ENCODE measurements at places on chromosomes 13 and 19.

DNA sequence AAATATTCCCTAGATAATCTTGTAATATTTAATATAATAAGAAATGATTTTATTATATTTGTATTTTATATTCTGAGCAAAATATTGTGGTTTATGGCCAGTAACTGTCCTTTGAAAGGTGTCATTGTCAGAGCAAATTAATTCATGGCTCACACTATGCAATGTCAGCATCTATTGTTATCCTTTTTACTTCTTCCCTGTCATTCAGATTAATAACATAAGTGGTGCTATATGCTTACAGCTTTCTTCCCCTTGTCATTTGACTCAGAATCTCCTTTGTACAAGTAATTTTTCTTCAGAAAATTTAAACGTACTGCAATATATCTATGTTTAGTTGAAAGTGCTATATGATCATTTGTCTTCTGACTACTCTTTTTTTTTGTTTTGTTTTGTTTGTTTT lies 1738.2 kb upstream of the MIR17HG start:
- no peak for DNase-seq

DNA sequence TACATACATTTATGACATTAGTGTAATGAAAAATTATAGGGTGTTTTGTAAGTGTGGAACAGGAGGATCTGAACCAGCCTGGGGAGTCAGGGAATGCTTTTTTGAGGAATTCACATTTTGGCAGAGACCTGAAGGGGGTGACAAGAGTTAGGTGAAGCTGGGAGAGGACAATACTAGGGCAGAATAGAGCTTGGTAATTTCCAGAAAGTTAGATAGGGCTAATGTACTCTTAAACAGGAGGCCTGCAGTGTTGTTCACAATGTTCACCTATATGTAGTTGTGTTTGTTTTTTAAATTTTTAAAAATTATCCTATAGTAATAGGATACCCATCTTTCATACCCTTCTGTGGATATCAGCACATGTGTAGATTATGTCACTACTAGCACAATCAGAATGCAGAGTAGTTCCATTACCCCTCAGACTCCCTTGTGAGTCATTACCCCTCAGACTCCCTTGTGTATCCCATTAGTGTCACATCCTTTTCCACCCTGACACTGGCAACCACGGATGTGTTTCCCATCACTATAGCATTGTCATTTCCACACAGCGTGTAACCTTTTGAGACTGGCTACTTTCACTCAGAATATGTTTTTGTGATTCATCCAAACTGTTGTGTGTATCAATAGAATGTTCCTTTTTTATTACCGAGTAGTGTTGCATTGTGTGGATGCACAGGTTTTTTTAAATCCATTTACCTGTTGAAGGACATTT lies 43.1 kb downstream of the PCCA start:
- DNase-seq = peak; percentile 62

DNA sequence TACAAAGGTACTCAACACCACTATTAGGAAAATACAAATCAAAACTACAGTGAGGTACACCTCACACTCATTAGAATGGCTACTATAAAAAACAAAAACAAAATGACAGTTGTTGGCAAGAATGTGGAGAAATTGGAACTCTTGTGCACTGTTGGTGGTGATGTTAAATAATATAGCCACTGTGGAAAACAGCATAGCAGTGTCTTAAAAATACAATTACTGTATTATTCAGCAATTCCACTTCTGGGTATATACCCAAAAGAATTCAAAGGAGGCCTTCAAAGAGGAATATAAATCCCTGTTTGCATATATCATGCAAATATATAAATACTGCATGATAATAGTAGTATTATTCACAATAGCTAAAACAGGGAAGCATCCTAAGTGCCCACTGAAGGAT lies 66.8 kb downstream of the CDK8 start:
- no peak for DNase-seq

DNA sequence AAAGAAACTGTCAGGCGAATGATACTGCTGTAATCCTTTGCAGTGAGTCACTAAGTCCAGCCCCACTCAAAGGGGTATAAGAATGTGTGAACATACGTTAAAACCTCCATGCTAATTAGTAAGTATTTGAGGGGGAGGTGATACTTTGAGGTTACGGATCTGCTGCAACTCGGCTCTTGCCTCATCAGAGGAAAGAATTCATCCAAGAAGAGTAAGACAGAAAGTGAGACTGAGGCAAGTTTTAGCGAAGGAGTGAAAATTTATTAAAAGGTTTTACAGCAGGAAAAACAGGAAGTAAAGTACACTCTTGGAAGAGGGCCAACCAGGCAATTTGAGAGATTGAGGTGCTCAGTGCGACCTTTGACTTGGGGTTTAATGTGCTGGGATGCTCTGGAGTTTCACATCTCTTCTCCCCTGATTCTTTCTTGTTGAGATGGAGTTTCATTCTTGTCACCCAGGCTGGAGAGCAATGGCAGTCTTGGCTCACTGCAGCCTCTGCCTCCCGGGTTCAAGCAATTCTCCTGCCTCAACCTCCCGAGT lies 9.8 kb downstream of the CLEC4M start:
- DNase-seq = no peak

GRCh38 chr19:1361601-1362386 lies 21.9 kb upstream of the NDUFS7 start:
- peak; percentile 76 for DNase-seq

- peak; percentile 65 for DNase-seq
Measured at GRCh38 chr13:46530084-46530935, 22.7 kb upstream of the LRCH1 start.

DNA sequence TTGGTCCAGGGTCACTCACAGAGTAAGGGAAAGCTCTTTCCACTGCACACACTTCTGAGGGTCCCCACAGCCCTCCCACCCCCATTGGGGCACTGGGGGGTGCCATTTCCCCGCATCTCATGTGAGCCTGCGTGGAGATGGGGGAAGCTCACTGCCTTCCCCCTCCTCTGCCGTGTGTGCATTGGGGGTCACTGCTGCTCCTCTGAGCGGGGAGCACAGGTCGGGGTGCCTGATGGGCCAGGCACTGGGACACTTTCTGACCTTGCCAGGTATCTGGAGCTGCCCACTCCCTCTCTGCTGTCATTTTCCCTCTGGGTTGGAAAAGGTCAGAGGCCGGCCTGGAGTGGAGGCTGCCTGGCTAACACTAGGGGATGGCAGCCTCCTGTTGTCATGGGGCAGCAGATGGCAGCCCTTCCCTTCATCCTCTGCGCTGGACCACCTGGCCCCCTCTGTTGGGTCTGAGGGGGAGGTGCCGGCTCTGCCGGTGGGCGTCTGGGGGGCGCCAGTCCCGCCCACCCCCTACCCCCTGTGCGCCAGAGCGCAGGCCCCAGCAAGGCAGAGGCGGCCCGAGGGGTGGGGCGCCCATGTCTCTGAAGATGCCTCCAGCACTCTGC lies 9.1 kb downstream of the SSBP4 start:
- no peak for DNase-seq

DNA sequence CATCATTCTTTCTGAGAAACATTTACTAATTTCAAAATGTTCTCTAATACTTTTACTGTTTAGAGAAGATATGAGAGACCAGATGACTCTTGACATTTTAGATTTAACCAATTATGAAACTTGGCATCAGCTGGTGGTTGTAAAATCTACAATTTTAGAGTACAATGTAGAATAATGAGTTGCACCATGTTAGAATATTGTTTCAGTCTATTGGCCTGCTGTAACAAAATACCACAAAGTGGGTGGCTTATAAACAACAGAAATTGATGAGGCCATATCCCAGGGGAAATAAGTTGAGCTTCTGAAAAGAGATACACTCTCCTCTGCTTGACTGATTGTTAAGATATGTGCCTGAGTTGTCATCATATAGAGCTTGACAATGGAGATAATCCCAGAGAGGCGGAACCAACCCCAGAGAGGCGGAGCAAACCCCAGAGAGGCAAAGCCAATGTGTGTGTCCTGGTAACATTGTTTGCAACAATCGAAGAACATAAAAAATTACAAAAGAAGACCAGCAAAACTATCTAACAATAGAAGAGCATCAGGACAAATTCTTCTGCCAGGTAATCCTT lies 373.0 kb upstream of the SLITRK1 start:
- DNase-seq = peak; percentile 29

GRCh38 chr13:66994517-66995202 lies 235.5 kb downstream of the PCDH9 start:
- DNase-seq = no peak

GRCh38 chr19:6906559-6907060 lies 19.2 kb downstream of the ADGRE1 start:
- no peak for DNase-seq

- DNase-seq = peak; percentile 66
Measured at GRCh38 chr13:64305246-64305645, 2889.6 kb upstream of the PCDH20 start.

DNA sequence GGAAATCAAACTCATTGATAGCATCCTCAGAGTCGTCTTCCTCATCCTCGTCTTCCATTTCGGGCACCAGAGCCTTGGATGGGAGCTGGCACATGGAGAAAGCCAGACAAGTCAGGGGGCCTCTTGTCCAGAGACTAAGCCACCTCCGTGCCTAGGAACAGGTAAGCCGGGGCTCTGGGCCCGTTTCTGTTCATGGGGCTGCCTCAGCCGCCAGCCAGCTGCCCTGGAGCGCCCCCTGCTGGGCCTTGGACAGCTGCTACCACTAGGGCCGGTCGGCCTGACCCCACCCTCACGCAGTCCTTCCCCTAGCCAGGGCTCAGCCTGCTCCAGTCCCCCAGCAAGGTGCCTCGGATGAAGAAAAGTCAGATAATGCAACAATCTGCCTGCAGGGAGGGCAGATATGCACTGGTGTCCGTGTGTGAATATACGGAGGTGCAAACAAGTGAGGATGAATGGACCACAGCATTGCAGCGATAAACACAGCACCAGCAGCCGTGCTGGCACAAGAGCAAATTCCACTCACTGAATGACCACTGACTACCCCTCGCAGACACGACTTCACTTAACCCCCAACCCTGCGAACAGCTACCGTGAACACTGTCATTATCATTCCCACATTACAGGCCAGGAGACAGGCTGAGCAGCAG lies 11.9 kb upstream of the PRKD2 start:
- peak; percentile 80 for DNase-seq

DNA sequence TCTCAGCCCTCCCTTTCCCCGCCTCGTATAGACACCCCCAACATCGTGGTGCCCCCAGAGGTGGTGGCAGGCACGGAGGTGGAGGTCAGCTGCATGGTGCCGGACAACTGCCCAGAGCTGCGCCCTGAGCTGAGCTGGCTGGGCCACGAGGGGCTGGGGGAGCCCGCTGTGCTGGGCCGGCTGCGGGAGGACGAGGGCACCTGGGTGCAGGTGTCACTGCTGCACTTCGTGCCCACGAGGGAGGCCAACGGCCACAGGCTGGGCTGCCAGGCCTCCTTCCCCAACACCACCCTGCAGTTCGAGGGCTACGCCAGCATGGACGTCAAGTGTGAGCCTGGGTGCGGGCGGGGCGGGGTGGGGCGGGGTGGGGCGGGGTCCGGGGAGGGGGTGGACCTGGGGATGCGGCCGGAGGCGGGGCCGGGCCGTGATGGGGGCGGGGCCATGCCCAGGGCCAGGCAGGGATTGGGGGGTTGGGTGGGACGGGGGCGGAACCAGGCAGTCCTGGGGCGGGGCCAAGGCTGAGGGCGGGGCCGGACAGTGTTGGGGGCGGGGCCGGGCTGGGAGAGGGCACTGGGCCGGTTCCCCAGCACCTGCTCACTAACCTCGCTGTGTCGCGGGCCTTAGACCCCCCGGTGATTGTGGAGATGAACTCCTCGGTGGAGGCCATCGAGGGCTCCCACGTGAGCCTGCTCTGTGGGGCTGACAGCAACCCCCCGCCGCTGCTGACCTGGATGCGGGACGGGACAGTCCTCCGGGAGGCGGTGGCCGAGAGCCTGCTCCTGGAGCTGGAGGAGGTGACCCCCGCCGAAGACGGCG lies 7.8 kb downstream of the MAG start:
- DNase-seq = no peak

GRCh38 chr19:19056636-19057275 lies 7.0 kb upstream of the SLC25A42 start:
- DNase-seq = no peak

GRCh38 chr19:8088752-8089663 lies 36.4 kb downstream of the CCL25 start:
- no peak for DNase-seq

GRCh38 chr13:49806126-49806536 lies 13.6 kb upstream of the KPNA3 start:
- no peak for DNase-seq

- DNase-seq = no peak
Measured at GRCh38 chr13:114015111-114015968, 41.5 kb upstream of the C13orf46 start.

DNA sequence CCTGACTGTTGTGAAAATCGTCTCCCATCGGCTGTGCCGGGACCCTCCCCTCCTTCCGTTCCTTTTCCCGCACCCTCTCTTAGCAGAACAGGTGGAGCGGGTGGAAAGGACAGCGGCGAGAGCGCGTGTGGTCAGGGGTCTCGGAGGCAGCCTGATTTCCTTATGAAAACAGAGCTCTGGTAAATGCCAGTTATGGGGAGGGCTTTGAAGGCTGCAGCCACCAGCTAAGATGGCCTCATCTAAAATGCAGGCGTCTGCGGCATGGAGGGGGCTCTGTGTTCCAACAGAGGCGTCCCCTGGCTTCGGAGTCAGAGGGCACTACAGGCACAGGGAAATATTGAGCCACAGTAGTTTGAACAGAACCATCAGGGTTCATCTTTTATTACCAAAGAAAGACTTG lies 93.8 kb upstream of the SOX1 start:
- no peak for DNase-seq

GRCh38 chr13:91639330-91639729 lies 240.9 kb downstream of the GPC5 start:
- no peak for DNase-seq

- DNase-seq = no peak
Measured at GRCh38 chr13:94243551-94243950, 235.9 kb downstream of the DCT start.

DNA sequence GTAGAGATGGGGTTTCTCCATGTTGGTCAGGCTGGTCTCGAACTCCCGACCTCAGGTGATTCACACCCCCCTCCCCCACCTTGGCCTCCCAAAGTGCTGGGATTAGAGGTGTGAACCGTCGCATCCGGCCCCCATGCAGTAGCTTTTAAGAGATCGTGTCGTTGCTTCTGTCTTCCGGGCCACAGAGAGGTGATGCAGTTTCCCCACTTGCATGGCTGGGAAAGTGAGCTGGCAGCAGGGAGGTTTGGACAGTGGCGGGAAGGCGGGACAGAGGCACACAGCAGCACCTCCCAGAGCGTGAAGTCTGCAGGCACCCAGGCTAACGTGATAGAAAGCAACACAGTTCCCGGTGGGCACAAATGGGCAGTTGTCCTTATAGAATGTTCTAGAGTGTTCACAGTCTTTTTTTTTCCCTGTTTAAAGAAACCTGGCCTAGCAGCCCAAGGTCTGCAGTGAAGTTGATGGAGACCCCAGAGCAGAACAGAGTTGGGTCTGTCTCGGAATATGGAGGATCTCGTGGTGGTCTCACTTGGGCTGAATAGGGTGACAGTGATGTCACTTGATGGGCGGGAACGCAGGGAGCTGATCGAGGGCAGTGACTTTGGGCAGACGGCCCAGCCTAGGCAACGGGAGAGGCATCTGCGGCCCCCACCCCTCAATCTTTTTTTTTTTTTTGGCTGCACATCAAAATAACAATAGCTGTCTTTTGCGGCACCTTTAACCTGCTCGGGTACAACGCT lies 4.9 kb downstream of the UHRF1 start:
- DNase-seq = peak; percentile 12

Data from adipocyte (in vitro differentiated cells).